ENCODE measurements at places on chromosomes 4 and X. TPM values are rescaled to one million over a fixed set of nuclear protein-coding genes. Genes with fewer than 3 reads are reported as not detected.

- no peaks in the 10 kb centered on the region for H3K36me3 ChIP-seq
- H3K27ac ChIP-seq, result no peak overlapping the region
- H3K27me3 ChIP-seq, result no peaks in the 10 kb centered on the region
- no peak overlapping the region for H3K4me3 ChIP-seq
- H3K4me1 ChIP-seq, result no peaks in the 10 kb centered on the region
Measured at GRCh38 chr4:64846417-64846816, 437.2 kb upstream of the TECRL start.

BMX gene
- total RNA-seq, result 4.0 TPM

FGD1 gene
- 3.6 TPM for total RNA-seq

KIT gene
- 25.7 TPM for total RNA-seq

RNF150 gene
- 19.3 TPM for total RNA-seq

All from lung (tissue), 17 donors.